Pulmonary artery endothelial cell (primary cell): ENCODE measurements at places on chromosomes 5 and 9. TPM values are rescaled to one million over a fixed set of nuclear protein-coding genes. Genes with fewer than 3 reads are reported as not detected.

GRCh38 chr9:17075758-17076485, 58.9 kb upstream of the CNTLN start:
- no peak for DNase-seq

LVRN gene
- 0.13 and 0.18 TPM in 2 replicates for total RNA-seq

KIF4B gene
- total RNA-seq: 0.13 and 0.21 TPM in 2 replicates

DNA sequence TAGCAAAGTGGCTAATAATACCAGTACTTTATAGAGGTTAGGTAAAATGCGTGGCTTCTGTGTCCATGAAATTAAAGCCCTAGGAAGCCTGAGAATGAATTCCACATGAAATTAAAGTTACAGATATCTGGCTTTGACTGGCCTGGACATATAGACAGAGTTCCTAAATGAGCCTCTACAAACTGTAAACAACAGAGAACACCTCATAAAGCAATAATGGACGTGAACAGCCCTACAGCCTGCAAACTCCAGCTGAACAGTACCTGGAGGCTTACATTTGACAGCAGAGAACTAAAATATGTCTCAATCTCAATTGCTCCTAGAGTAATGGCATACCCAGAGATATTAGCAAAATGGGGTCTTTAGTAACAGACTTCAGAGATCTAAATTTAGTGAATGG, 28.7 kb downstream of the GOLPH3 start:
- DNase-seq: no peak

SV2C gene
- total RNA-seq: not detected in 2 replicates

DNA sequence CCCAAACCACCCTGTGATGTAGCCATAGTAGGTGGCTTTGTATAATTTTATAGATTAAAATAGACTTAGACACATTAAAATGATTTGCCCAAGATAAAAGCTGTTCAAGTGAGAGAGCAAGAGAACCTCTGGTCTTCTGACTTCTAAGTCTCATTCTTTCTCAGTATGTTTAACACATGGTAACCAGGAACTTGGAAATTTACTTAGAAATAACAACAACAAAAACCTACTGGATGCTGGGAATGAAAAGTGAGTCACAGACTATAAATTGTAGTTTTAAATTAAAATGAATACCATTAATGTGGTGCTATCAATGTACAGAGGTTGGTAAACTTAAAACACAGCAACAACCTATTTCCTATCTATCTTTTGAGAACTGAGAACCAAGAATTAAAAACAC, 30.4 kb downstream of the HMGCR start:
- no peak for DNase-seq

KLF9 gene
- total RNA-seq: 37.1 and 50.6 TPM in 2 replicates

GRCh38 chr5:36701085-36701698, 94.8 kb downstream of the SLC1A3 start:
- DNase-seq: no peak

- DNase-seq: no peak
Observed at GRCh38 chr9:70613024-70613768, 198.7 kb upstream of the KLF9 start.

DNA sequence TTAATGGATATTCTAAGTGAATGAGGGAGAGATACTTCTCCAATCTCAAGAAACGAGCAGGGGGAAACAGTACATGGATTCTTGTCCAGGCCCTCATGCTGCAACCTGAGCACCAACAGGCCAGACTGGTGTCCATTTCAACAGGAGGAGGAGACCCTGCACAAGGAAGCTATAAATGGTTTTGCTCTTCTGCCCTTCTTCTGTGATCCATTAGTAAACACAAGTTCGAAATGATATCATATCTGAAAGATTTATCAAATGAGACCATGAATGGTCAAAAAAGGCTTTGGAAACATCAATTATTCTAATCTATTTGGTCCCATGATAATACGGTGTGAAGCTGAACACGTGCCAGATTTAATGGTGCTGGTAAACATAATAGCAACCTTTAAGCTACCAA, 109.8 kb downstream of the NR6A1 start:
- DNase-seq: no peak

MEIKIN gene
- total RNA-seq: 0.07 TPM in 1 of 2 replicates, not detected in the other

- no peak for DNase-seq
Observed at GRCh38 chr5:107769519-107769918, 98.8 kb upstream of the EFNA5 start.

DNA sequence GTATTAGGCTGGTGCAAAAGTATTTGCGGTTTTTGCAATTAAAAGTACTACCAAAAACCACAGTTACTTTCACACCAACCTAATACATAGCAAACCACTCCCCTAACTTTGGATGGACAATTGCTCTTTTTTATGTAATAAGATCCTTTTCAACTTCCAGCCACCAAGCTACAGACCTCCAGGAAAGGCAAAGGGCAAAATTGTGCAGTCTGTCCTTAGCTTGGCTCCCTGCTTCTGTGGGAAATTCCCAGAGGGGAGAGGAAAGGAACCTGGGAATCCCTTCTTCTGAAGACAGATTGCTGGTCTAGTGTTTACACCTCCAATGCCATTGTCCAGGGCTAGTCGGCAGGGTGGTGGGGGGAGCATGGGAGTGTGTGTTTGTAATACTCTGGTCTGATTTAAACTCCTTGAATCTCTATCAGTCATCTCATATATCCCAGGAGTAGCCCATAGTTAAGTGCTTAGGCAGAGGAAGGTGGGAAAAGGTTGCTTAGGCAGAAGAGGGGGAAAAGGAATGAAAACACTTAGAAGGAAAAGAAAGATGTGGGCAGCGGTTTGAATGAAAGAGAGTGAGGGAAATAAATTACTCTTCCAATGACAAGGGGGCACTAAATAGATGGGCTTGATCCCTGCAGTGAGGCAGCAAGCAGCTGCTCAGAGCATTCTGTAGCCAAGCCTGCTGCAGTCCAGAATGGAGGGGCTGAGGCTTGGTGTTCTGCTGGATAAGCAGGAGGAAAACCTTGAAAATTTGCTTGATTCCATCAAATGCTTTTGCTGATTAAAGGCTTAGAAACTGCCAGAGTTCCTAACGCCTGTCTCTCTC, 86.9 kb upstream of the MAP1B start:
- no peak for DNase-seq

PCDHGA10 gene
- total RNA-seq: 3.1 and 4.0 TPM in 2 replicates

PRR7 gene
- 5.1 and 9.4 TPM in 2 replicates for total RNA-seq

DNA sequence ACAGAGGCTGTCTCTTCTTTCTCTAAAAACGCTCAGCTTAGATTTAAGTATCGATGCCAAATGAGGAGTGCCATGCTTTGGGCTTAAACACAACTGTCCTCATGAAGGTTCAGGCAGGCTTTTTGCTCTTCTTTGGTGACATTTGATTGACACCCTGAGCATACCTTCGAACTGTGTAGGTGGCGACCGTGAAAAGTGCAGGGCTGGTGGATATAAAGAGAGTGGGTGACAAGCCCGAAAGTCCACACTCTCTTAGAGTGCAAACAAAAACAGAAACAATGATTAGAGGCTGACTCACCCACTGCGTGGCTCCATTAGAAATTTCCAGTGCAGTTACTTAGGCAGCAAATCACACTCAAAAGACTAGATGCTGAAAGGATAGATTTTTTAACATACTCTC, 141.7 kb downstream of the SYK start:
- DNase-seq: no peak

FIBCD1 gene
- total RNA-seq: not detected in 2 replicates
